Kidney tubule cell (primary cell): ENCODE measurements at places on chromosomes 4 and X.

- DNase-seq = no peak
Observed at GRCh38 chr4:28730304-28730703, 1869.7 kb downstream of the STIM2 start.

GRCh38 chrX:155056471-155056870 lies 14.5 kb downstream of the CMC4 start:
- no peak for DNase-seq

DNA sequence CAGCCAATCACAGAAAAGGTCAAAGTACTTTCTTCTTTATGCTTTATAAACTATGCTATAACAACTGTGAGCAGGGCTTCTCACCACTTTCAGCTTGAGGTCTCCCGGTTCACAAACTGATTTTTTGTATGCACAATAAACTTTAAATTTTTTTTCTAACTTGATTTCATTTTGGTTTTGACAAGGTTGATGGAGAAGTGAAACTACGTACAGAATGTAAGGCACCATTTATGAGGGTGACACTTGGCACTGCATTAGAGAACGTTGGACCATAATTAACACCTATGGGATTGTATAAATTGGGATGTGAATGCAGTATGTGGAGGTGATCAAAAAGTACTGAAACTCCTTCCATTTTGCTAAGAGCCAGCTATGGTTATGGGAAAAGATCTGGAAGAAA lies 857.9 kb upstream of the HTR2C start:
- no peak for DNase-seq

DNA sequence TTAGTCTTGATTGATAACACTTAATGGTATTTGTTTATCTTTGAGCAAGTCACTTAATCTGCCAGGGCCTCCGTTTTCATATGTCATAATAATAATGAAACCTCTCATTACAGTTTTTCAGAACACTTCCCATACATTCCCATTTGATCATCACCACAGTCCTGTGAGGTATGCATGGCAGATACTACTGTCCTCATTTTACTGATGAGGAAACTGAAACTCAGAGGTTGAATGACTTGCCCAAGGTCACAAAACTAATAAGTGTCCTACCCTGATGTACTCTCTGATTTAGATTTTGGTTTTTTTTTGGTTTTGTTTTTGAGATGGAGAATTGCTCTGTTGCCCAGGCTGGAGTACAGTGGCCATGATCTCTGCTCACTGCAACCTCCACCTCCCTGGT lies 25.7 kb downstream of the ZFX start:
- no peak for DNase-seq

GRCh38 chr4:115187136-115187535 lies 73.7 kb upstream of the NDST4 start:
- DNase-seq = peak; percentile 9

DNA sequence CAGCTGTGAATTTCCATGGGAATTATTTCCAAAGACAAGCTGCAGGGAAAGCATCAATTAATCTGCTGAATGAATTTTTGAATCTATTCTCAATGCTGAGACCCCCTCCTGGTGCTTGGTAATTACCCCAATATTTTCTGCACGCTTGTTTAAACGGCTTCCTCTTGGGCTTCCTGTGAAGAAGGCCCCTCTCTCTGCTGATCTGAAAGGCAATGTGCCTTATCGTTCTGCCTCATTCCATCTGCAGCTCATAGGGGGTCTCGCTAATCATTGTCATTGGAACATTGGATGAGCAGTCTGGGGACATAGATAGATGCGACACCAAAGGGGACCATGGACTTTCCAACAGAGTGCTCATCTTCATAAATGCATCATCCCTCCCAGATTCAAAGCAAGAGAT lies 851.6 kb downstream of the PDHA2 start:
- DNase-seq = no peak

- peak; percentile 60 for DNase-seq
Observed at GRCh38 chr4:42123071-42123644, 29.3 kb downstream of the BEND4 start.

GRCh38 chr4:184960505-184960971 lies 57.8 kb upstream of the HELT start:
- no peak for DNase-seq

- DNase-seq = peak; percentile 93
Observed at GRCh38 chrX:154369449-154370299, 4.8 kb downstream of the FLNA start.

DNA sequence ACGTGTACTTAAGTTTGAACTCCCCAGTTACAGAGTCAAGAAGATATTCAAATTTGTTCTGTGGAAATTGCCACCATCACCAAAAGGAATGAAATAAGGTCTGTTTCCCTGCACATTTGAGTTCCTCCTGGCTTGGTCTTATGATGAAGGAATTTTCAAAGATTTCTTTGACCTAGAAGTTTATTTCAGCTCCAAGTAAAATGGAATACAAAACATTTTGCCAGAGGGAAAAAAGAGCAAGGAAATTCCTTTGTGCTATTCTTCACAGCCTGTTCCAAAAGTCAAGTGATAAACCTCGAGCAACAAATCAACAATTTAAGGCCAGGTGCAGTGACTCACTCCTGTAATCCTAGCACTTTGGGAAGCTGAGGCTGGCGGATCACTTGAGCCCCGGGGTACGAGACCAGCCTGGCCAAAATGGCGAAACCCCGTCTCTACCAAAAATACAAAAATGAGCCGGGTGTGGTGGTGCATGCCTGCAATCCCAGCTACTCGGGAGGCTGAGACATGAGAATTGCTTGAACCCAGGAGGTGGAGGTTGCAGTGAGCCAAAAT lies 3.4 kb downstream of the NKRF start:
- DNase-seq = no peak

DNA sequence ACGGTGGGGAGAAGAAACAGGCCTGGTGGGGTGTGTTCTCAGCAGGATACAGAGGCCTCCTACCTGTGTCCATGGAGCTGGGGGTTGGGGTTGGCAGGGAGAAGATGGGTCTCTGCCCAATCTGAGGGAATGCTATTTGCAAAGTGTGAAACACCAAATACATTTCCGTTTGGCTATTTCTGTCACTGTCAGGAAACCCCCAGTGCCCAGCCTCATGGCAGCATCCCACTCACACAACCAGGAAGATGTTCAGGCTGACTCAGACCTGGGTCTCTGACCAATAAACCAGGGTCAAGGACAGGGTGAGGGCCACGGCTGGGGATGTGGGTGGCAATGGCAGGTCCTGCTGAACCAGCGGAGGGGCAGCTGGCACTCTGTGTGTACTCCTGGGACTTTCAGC lies 41.3 kb downstream of the BCOR start:
- DNase-seq = no peak

- peak; percentile 92 for DNase-seq
Observed at GRCh38 chr4:153486281-153487151, 20.4 kb downstream of the TMEM131L start.

DNA sequence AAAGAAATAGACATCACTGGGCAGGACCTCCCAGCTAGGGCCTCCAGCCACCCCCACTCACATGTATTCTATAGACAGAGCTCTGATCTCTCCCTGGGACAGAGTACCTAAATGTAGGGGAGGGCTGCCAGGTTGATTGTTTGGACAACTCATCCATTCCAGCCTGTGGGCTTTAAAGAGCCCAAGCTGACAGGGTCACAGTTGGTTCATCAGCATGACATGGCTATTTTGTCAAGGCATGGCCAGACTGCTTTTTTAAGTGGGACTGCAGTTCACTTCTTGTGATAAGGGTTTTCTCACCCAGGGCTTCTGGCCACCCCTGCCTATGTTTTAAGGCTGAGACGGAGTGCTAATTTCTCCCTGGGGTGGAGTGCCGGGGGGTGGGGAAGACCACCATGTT lies 63.3 kb downstream of the KLHL4 start:
- DNase-seq = no peak
